Transverse colon (tissue), 4 donors: ENCODE measurements at places on chromosomes 7 and 10. TPM values are rescaled to one million over a fixed set of nuclear protein-coding genes. Genes with fewer than 3 reads are reported as not detected.

DNA sequence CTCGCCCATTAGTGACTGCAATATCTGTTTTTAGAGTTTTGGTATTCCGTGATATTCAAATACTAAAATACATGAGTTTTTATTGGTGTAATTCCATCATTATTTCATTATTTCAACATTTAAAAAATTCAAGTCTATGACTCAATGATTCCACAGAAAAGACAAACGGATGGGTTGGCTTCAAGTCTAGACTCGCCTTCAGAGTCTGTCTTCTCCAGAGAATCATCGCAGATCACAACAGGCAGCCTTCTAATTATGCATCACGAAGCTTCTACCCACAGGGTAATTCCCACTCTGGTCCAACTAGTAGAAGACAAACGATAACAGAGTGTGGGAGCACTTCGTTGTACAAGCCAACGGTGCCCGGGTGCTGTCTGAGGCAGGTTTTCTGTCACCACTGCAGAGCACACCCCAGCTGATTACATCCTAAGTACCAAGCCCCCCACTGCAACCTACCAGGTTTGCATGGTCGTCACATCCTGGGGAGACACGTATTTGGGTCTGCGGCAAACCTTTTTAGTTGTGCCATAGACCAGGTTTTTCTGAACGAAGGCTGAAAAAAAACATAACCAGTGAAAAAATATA lies 28.9 kb downstream of the PARP12 start:
- no peaks in the 10 kb centered on the region for H3K4me1 ChIP-seq
- peaks cover 16% of the 10 kb centered on the region for H3K36me3 ChIP-seq
- no peak for DNase-seq
- no peak overlapping the region for H3K27ac ChIP-seq

CRYGN gene
- not detected for total RNA-seq

CPA4 gene
- not detected for total RNA-seq

TBL2 gene
- total RNA-seq = 56.3 TPM

GIGYF1 gene
- total RNA-seq = 104 TPM

STEAP2 gene
- total RNA-seq = 9.2 TPM

- no peak overlapping the region for H3K27ac ChIP-seq
- H3K4me1 ChIP-seq = no peaks in the 10 kb centered on the region
- H3K4me3 ChIP-seq = no peak overlapping the region
- DNase-seq = no peak
- no peaks in the 10 kb centered on the region for H3K36me3 ChIP-seq
Observed at GRCh38 chr7:28389504-28390395, 22.6 kb upstream of the CREB5 start.

DNA sequence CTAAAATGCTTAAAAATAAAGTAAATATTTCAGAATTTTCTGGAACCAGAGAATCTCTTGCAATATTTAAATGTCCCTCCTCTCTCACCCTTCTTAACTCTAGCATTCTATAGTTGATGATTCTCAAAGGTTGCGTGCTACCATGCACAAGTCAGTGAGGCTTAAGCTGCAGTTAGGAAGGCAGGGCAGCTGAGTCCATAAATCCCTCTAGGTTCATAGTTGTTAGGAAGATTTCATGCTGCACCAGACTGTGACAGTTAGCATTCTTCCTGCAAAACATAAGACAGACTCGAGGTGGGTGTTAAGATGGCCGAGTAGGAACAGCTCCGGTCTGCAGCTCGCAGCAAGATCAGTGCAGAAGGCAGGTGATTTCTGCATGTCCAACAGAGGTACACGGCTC lies 70.6 kb downstream of the MET start:
- H3K27ac ChIP-seq = no peak overlapping the region
- H3K4me1 ChIP-seq = no peaks in the 10 kb centered on the region
- H3K36me3 ChIP-seq = no peaks in the 10 kb centered on the region
- H3K27me3 ChIP-seq = no peaks in the 10 kb centered on the region
- no peak overlapping the region for H3K4me3 ChIP-seq
- no peak for DNase-seq

DNA sequence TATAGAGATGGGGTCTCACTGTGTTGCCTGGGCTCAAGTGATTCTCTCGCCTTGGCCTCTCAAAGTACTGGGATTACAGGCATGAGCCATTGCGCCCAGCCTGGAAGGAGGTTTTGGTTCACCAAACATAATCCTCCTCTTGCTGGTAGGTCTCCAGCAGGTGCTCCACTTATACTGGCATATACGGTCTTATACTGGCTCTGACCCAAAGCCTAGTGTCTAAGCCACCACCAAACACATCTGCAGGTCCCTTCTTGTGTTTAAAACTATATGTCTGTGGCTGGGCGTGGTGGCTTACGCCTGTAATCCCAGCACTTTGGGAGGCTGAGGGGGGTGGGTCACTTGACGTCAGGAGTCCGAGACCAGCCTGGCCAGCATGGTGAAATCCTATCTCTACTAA lies 5.4 kb downstream of the MBLAC1 start:
- H3K4me3 ChIP-seq = no peak overlapping the region
- H3K27ac ChIP-seq = no peak overlapping the region
- DNase-seq = no peak
- no peaks in the 10 kb centered on the region for H3K36me3 ChIP-seq
- peaks cover 19% of the 10 kb centered on the region for H3K4me1 ChIP-seq
- no peaks in the 10 kb centered on the region for H3K27me3 ChIP-seq

DNA sequence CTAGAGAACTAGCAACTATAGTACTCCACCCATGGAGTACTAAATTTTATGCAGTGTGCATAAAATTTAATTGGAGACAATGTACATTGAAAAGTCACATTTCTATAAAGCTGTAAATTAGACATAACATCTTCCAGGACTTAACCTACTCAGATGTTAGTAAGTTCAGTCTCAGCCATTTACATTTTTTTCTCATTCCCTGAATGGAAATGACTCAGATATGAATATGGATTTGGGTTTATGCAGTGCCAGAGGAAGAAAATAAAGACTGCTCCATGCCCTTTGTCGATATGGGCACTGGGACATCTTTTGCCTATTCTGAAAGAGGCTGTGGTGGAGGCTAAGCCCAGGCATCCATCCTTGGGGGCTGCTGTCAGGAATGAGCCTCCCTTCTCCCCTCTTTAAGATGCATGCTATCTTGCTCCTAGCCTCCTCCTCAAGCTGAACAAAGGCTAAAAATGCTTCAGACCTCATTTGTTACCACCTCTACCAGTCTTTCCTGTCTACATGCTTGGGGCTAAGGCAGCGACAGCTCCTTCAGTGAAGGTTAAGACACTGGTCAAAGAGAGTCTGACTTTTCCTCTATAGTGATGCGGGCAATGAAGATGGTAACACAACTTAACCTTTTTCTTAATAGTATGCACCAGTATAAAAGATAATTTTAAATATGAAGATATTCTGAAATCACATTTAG lies 486.8 kb upstream of the ANKRD30A start:
- H3K4me3 ChIP-seq = no peak overlapping the region
- no peaks in the 10 kb centered on the region for H3K27me3 ChIP-seq
- H3K36me3 ChIP-seq = no peaks in the 10 kb centered on the region

GRCh38 chr7:24964191-24964590 lies 15.8 kb downstream of the OSBPL3 start:
- no peaks in the 10 kb centered on the region for H3K36me3 ChIP-seq
- H3K4me1 ChIP-seq = peaks cover 16% of the 10 kb centered on the region
- H3K27ac ChIP-seq = no peak overlapping the region
- H3K27me3 ChIP-seq = no peaks in the 10 kb centered on the region
- no peak overlapping the region for H3K4me3 ChIP-seq

GRCh38 chr7:159149488-159149887 lies 4.8 kb upstream of the VIPR2 start:
- H3K4me1 ChIP-seq = peaks cover 2% of the 10 kb centered on the region
- H3K27ac ChIP-seq = no peak overlapping the region
- no peak overlapping the region for H3K4me3 ChIP-seq
- H3K27me3 ChIP-seq = peaks cover 20% of the 10 kb centered on the region
- no peak for DNase-seq

- H3K4me3 ChIP-seq = no peak overlapping the region
- H3K4me1 ChIP-seq = peaks cover 47% of the 10 kb centered on the region
- no peaks in the 10 kb centered on the region for H3K36me3 ChIP-seq
- no peak overlapping the region for H3K27ac ChIP-seq
Observed at GRCh38 chr10:80476685-80477084, 22.6 kb downstream of the TSPAN14 start.

- DNase-seq = no peak
- H3K36me3 ChIP-seq = no peaks in the 10 kb centered on the region
- no peaks in the 10 kb centered on the region for H3K4me1 ChIP-seq
- no peaks in the 10 kb centered on the region for H3K27me3 ChIP-seq
- no peak overlapping the region for H3K27ac ChIP-seq
- no peak overlapping the region for H3K4me3 ChIP-seq
Observed at GRCh38 chr7:116062666-116063065, 32.1 kb upstream of the TFEC start.

SH2B2 gene
- not detected for total RNA-seq

- H3K4me1 ChIP-seq = no peaks in the 10 kb centered on the region
- no peak overlapping the region for H3K4me3 ChIP-seq
- no peak for DNase-seq
- no peak overlapping the region for H3K27ac ChIP-seq
- H3K36me3 ChIP-seq = no peaks in the 10 kb centered on the region
Observed at GRCh38 chr7:112868609-112869008, 78.4 kb upstream of the TMEM168 start.

CCDC146 gene
- 37.4 TPM for total RNA-seq

DNA sequence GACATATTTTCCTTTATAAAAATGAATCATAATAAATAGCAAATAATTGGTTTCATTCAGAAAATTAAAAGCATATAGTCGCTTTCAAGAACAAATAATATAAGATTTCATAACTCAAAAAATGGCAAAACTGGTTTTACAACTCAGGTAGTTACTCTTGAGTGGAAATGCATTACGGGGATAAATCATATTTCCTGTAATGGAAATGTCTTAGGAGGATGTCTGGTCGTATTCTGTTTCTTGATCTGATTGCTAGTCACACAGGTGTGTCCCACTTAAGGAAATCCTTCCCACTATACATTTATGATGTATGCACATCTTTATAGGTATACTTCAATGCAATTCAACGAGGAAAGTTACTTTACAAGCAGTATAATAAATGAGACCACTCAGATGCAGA lies 20.7 kb downstream of the NRAP start:
- H3K27ac ChIP-seq = no peak overlapping the region
- DNase-seq = no peak

DNA sequence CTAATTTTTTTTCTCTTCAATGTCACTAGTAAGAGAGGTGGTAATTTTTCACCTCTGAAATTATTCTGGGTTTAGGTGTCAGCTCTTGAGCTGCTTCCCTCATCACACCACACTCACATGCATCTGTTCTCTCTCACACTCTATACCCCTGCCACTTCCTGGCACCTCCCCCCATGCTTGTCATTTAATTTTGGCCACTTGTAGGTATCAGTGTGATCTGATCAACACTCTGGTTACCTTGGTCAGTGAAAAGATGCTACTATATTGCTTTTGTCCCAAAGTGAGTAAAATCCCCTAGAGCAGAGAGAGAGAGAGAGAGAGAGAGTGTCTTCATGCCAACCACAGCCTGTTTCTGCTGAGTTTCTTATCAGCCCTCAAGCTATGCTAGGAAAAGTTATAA lies 42.5 kb downstream of the STK17A start:
- peaks cover 3% of the 10 kb centered on the region for H3K4me1 ChIP-seq
- no peak for DNase-seq
- H3K36me3 ChIP-seq = peaks cover 10% of the 10 kb centered on the region
- no peak overlapping the region for H3K4me3 ChIP-seq
- H3K27me3 ChIP-seq = no peaks in the 10 kb centered on the region

DNA sequence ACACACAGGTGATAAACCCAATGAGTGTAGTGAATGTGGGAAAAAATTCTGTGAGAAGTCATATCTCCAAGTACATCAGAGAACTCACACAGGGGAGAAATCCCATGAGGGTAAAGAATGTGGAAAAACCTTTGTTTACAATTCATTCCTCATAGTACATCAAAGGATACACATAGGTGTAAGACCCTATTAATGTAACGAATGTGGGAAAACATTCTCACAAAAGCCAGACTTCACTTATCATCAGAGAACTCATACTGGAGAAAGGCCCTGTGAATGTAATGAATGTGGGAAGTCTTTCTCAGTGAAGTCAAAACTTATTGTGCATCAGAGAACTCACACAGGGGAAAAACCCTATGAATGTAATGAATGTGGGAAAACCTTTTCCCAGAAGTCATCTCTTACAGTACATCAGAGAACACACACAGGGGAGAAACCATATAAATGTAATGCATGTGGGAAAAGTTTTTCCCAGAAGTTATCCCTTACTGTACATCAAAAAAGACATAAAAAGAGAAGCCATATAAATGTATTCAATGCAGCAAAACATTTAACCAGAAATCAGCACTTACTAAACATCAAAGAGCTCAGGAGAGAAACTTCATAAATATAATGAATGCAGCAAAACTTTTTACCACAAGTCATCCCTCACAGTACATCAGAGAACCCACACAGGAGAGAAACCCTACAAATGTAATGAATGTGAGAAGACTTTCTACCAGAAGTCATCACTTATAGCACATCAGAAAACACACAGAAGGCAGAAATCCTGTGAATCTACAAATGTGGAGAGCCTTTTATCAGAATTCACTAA lies 49.8 kb downstream of the ZNF239 start:
- no peaks in the 10 kb centered on the region for H3K27me3 ChIP-seq
- H3K27ac ChIP-seq = no peak overlapping the region

DNA sequence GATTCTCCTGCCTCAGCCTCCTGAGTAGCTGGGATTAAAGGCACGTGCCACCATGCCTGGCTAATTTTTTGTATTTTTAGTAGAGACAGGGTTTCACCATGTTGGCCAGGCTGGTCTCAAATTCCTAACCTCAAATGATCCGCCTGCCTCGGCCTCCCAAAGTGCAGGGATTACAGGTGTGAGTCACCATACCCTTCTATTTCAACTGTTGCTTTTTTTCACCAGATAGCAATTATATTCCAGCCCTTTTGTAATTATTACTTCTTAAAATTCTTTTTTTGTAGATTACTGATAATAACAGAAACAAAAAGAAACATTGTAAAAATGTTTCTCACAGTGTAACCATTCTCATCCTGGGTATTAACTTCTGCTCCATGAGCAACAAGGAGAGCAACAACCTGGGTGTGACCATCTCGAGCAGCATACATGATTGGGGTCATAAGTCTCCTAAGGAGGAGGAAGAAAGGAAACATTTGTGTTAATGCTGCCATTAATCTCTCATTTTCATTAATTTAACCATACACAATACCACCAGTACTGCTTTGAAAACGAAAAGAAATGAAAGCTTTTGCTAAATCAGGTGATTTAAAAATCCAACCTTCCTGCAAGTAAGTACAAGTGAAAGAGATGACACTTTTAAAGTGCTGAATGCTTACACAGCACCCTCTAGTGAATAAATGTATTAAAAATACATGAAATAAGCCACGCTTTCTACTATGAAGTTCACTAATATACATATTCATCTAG lies 41.8 kb downstream of the ASZ1 start:
- H3K4me3 ChIP-seq = no peak overlapping the region
- H3K4me1 ChIP-seq = no peaks in the 10 kb centered on the region
- no peaks in the 10 kb centered on the region for H3K36me3 ChIP-seq
- H3K27me3 ChIP-seq = no peaks in the 10 kb centered on the region

GRCh38 chr10:98367604-98368451 lies 47.2 kb downstream of the PYROXD2 start:
- H3K4me1 ChIP-seq = no peaks in the 10 kb centered on the region
- no peaks in the 10 kb centered on the region for H3K36me3 ChIP-seq
- H3K4me3 ChIP-seq = no peak overlapping the region
- DNase-seq = no peak
- H3K27me3 ChIP-seq = no peaks in the 10 kb centered on the region
